ENCODE measurements at places on chromosomes 1 and 21. TPM values are rescaled to one million over a fixed set of nuclear protein-coding genes. Genes with fewer than 3 reads are reported as not detected.

OR2T2 gene
- total RNA-seq, result not detected

GUCA2A gene
- total RNA-seq, result not detected

GCSAML gene
- total RNA-seq, result 0.76 TPM

S100PBP gene
- 16.5 TPM for total RNA-seq

ZDHHC18 gene
- 16.5 TPM for total RNA-seq

Data from adrenal gland (tissue), 19 donors.